ENCODE measurements at places on chromosomes 16 and 17. TPM values are rescaled to one million over a fixed set of nuclear protein-coding genes. Genes with fewer than 3 reads are reported as not detected.

DNA sequence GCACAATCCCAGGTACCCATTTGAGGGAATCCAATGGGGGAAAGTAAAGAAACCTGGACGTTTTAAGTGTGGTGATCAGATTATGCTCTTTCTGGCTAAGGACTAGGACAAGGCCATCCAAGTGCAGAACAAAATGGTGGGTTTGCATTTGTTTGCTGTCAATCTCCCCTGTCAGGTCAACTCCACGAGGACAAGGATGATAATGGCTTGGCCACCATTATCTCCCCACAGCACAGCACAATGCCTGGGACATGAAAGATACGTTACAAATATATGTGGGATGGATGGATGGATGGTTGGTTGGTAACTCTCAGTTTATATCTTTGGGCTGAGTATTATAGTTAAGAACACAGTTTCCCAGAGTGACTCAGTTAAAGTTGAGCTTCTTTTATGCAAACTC, 526.9 kb downstream of the NPIPA7 start:
- DNase-seq = no peak

- no peak for DNase-seq
Measured at GRCh38 chr17:77089124-77089490, 51.7 kb upstream of the SEC14L1 start.

DNA sequence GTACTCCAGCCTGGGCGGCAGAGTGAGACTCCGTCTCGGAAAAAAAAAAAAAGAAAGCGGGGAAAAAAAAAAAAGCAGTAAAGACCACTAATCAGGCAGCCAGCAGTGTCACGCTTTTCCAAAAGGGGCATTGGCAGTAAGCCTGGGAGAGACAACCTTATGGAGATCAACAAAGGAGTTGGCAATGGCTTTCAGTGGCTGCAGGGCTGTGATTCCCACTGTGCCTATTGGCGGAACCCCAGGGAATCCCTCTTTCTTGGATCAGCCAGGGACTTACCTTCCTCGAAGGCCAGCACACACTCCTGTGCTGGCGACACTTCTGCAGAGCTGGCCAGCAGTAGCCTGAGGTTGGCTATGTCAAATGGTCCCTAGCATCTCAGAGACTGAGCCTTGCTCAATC, 43.2 kb upstream of the ZFHX3 start:
- DNase-seq = no peak

- DNase-seq = no peak
Measured at GRCh38 chr17:74244548-74244947, 29.5 kb upstream of the DNAI2 start.

GRCh38 chr16:57179215-57179828, 6.5 kb downstream of the PSME3IP1 start:
- DNase-seq = no peak

The TBC1D26 gene
- total RNA-seq = not detected
